H1 (cell line): ENCODE measurements at places on chromosomes 13 and 19. TPM values are rescaled to one million over a fixed set of nuclear protein-coding genes. Genes with fewer than 3 reads are reported as not detected.
A peak's percentile ranks its signal among the peaks of the same experiment; 100 is the strongest.

Gene SYT3
- 6.7 and 12.7 TPM in 2 replicates for polyA plus RNA-seq

Gene ZNF763
- 0.39 and 0.46 TPM in 2 replicates for polyA plus RNA-seq

Gene FOSB
- polyA plus RNA-seq = 0.44 and 1.2 TPM in 2 replicates

Gene NLRP9
- polyA plus RNA-seq = not detected in 2 replicates

Gene LILRB3
- polyA plus RNA-seq = not detected in 2 replicates

- DNase-seq = no peak
These were observed 191.0 kb downstream of the SHISA2 start for GRCh38 chr13:25860862-25861261.

- DNase-seq = peak; percentile 79
These were observed 7.2 kb downstream of the AXL start for GRCh38 chr19:41226053-41226873.

- peak; percentile 33 for DNase-seq
These were observed 22.1 kb downstream of the LATS2 start for GRCh38 chr13:21039097-21039800.

DNA sequence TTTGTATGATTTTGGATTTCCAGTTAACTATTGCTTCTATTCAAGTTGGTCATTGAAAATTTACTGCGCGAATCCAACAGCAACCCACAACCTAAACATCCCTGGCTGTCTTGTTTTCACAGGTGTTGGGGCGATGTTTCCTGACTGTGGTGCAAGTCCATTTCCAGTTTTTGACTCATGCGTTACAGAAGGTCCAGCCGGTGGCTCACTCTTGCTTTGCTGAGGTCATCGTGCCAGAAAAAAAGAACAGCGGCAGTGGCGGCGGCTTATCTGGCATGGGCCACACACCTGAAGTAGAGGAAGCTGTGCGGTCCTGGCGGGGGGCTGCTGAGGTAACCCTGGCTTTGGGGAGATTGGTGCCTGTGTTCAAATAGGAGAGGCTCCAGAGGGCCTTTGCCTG, 45.2 kb upstream of the GPI start:
- DNase-seq = no peak

GRCh38 chr19:49157445-49158224, at the start of gene TRPM4:
Gene TRPM4, plus strand, starts transcription at chr19:49157792. Its CDS starts 75 bp downstream, at chr19:49157867.
- peak; percentile 95 for DNase-seq

DNA sequence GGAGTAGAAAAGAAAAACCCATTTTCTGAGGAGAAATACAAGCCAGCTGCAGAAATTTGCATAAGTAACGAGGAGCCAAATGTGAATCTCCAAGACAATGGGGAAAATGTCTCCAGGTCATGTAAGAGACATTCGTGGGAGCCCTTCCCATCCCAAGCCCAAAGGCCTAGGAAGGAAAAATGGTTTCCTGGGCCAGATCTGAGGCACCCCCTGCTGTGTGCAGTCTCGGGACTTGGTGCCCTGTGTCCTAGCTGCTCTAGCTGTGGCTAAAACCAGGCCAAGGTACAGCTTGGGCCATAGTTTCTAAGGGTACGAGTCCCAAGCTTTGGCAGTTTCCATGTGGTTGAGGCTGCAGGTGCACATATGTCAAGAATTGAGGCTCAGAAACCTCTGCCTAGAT, 444.9 kb downstream of the PCDH20 start:
- DNase-seq = peak; percentile 2

DNA sequence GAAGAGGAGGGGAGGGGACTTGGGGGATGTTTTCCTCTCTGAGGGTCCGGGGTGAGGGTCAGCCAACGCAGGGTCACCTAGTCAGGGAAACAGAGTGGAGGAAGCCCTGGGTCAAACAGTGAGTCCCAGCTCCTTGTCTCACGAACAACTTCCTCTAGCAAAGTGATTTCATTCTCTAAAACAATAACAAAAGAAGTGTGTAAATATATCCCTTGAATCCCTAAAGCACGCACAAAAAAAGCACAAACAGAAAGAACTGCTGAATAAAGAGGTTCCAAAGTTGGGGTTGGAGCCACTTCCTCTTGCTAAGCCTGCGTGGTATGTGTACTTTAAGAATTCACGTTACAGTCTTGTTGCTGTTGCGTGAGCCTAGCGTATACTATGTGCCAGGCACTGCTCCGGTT, 1.5 kb upstream of the C5AR2 start:
- DNase-seq = no peak

GRCh38 chr13:33775339-33776108, 42.4 kb upstream of the RFC3 start:
- no peak for DNase-seq
